ENCODE measurements at places on chromosomes 13 and 19.

- no peak for DNase-seq
Measured at GRCh38 chr13:21014139-21014501, 47.3 kb downstream of the LATS2 start.

DNA sequence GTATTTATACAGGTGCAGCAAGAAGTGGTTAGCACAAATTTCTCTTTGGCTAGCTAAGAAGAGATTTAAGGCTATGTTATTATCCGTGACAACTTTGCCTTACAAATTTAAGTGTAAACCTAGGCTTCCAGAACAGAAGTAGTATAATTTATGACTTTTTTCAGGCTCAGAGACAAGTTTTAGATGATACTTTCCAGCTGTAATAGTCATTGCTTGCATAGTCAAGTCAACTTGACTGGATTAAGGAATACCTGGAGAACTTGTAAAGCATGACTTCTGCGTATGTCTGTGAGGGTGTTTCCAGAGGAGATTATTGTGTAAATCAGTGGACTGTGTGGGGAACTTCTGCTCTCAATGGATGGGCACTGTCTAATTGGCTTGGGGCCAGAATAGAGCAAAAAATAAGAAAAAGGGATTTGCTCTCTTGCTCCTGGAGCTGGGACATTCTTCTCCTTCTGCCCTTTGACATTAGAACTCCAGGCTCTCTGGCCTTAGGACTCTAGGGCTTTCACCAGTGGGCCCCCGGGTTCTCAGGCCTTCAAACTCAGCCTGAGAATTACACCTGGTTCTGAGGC, 33.0 kb downstream of the CYSLTR2 start:
- no peak for DNase-seq

GRCh38 chr13:90008707-90009149, 1338.8 kb upstream of the MIR17HG start:
- no peak for DNase-seq

DNA sequence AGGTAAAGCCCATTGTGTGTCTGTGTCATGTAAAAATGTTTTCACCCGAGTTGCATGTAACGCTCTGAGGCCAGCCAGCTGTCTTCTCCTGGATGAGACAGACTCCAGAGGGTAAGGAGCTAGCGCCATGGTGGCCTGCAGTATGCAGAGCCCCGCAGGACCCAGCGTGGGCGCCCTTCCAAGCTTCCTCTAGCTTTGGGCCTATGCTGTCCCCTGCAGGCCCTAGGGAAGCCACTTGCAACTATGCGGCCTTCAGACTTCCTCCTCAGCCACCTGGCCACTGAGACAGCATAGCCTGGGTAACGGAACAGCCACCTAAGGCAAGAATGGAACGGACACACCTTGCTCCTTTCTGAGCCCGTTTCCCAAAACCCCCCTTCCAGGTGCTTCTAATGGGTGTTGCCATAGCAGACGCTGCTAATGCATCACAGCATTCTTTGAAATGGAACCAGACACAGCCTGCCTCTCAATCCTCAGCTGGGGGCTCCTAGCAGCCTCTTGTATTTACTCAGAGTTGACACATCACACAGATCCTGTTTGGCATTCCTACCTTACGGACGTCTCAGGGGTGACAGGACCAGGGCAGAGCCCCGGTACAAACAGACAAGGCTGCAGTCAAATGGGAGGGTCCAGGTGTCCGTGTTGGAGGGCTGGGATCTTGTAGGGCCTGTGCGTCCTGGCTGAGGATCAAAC, 6.2 kb downstream of the FAM32A start:
- no peak for DNase-seq

- DNase-seq = no peak
Measured at GRCh38 chr13:94595001-94595949, 677 bp downstream of the TGDS start.

- DNase-seq = no peak
Measured at GRCh38 chr13:94778585-94778984, 66.2 kb upstream of the SOX21 start.

DNA sequence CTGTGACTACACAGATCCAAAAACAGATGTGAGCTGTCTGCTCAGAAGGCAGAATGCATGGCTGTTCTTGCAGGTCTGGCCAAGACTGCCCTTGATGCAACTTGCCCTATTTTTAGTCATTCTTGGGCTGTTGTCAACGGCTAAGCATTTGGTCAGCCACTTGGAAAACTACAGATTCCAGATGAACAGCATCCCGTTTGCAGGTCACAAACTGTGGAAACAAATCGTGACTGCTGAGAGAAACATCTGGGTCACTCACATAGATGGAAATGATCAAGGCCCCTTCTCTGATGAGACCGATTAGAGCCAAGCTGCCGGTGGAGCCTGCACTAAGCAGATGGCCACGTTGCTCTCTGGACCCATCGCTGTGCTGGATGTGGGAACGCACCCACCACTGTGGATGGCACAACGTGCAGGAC, 15.4 kb upstream of the METTL21C start:
- DNase-seq = no peak

- DNase-seq = no peak
Measured at GRCh38 chr13:89627996-89628395, 1719.5 kb upstream of the MIR17HG start.

DNA sequence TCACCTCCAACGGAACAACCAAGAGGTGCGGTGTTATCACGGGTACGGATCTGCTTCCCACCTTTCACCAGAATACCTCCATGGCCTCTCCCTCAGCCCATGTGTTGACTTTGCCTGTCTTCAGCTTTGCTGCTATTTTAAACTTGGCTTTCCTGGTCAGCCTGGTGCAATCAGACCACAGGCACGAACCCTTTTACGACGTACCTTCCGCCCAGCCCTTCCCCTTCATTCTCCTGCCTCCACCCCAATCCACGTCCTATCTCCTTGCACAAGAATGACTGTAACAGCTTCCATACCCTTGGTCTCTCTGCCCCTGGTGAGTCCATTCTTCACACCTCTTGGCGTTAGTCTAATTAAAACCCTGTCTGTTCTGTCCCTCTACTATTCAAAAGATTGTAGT, 431.7 kb downstream of the EFNB2 start:
- no peak for DNase-seq

GRCh38 chr19:42333018-42333417, 7.6 kb downstream of the MEGF8 start:
- no peak for DNase-seq

DNA sequence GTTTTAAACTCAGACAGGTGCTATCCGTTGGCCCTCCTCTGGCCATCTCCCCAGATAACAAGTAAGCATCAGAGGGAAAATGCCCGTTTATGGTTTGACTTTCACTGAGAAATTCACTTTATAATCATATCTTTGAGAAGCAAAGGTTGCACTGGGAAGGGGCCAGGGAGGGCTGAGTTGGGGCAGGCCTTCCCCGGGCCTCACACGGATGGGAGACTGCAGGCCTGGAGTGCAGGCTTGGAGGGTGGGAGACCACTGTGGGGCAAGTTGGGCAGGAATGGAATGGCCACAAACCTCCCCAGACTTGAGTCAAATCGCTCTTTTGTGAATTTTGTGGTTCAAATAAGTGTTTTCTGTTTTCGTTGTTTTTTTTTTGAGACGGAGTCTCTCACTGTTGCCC, 451.7 kb downstream of the TSHZ3 start:
- DNase-seq = no peak

DNA sequence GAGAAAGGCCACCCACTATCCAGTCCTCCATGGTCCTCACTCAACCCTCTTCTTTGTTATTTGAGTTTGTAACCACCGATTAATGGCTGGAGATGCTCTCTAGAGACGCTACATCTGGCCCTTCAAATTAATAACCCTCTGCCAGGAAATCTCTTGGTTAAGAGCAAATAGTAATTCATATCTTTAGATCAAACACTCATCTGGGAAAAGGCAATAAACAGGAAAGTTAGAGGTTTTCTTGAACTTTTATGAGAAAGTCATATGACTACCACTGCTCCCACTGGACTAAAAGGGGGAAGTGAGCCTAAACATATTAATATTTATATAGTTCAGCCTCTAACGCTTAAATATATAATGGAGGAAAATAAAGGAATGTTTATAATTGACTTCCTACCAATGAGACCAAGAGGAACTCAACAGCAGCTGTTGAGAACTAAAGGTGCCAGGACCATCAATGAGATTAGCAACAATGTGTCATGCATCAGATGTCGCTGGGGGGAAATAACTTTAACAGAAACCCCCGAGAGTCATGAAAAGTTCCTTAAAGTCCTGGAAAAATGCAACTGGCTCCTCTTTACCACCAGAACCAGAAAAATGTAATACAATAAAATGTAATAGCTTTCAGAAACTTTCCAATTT, 2.7 kb downstream of the TBC1D4 start:
- no peak for DNase-seq

- no peak for DNase-seq
Measured at GRCh38 chr19:16627928-16628182, 149 bp downstream of the MED26 start.

Measured in T-helper 9 cell (primary cell).